ENCODE measurements at places on chromosomes 12 and 14.

- no peak for DNase-seq
These were observed 225.8 kb downstream of the C12orf42 start for GRCh38 chr12:103269946-103270345.

DNA sequence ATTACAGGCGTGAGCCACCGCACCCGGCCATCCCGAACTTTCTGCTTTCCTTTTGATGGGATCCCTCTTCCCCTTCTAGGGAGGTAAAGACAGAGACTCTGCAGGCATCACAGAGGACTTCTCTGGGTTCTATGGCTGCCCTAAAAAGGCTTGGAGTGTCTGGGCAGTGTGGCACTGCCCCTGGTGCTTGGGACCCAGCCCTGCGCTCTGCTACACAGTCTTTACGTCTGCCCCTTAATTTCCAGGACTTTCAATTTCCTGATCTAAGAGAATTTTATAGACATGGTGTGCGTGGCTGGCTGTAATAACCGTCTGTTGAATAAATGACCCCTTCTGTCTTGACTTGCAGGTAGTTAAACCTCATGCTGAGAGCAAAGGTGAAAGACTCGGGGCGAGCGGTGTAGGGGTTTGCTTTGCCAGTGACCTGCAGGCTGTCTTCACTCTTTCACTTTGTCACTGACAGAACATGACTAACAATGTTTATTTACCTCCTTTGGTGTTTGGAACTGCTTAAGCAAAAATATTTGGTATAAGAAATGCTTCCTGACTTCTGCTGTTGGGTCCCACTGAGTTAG is 110.9 kb upstream of the MAP1LC3B2 start:
- DNase-seq, result no peak

- DNase-seq, result no peak
These were observed 6.0 kb upstream of the ADCY6 start for GRCh38 chr12:48794870-48795269.

DNA sequence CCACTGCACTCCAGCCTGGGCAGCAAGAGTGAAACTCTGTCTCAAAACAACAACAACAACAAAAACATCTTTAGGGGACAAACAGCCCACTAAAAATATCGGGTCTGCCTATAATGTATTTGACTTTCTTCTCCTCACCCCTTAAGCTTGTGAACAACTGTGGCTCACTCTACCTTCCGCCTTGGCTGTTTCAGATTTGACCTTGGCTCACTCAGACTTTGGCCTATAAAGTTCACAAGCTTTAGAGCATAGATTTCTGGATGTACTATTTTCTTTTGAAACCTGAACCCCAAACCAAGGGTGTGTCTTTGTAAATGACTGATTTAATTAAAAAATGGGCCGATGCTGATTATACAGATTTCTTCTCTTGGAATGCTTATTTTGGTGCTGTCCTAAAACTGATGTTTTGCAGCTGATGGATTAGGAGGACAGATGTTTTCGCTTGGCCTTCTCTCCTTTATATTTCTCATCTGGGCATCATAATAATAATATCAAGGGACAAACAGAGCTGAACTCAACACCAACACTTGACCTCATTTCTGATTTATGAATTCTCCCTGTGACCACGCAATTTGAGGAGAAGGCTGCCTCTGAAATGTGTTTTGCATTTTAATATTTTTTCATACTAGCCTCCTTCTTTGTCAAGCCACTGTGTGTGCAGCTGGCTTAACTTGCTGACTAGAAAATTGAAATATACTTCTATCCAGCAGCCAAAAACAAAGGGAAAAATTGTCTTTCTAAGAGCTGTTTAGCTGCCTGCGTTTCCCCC is 40.2 kb upstream of the RASSF3 start:
- no peak for DNase-seq

DNA sequence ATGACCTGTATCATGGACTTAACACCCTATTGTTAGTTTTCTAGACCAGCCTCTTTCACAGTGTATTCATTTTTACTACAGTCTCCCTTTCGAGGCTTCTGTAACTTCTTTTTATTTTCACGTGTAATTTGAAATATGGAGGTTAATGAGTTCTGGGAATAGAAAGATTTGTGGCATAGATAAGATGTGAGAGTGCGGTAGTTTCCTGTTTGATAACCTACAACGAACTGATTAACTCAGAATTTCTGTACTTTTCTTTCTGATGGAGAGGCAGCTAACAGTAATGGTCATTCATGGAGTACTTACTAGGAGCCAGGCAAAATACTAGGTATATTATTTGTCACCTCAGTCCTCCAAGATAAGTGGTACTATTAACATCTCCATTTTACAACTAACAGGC is 21.2 kb downstream of the POLR3B start:
- no peak for DNase-seq

GRCh38 chr12:10101648-10102220 is 2.9 kb upstream of the CLEC1A start:
- no peak for DNase-seq

- DNase-seq, result no peak
These were observed 210.9 kb downstream of the LRFN5 start for GRCh38 chr14:41817626-41818025.

GRCh38 chr12:108910336-108910735 is 30.4 kb downstream of the DAO start:
- DNase-seq, result no peak

- no peak for DNase-seq
These were observed 24.0 kb upstream of the STYK1 start for GRCh38 chr12:10697862-10698261.

GRCh38 chr12:70251661-70252060 is 8.4 kb downstream of the CNOT2 start:
- DNase-seq, result no peak

All from COR-L47 (cell line).